Subcutaneous preadipocyte (primary cell): ENCODE measurements at places on chromosomes 4 and X. TPM values are rescaled to one million over a fixed set of nuclear protein-coding genes. Genes with fewer than 3 reads are reported as not detected.

The MYOZ2 gene
- total RNA-seq: 0.98 and 2.2 TPM in 2 replicates

The MUC7 gene
- total RNA-seq: not detected in 2 replicates

The XKRX gene
- total RNA-seq: under 0.01 TPM in 1 of 2 replicates, not detected in the other

The TNMD gene
- not detected in 2 replicates for total RNA-seq

The LIMCH1 gene
- total RNA-seq: 0.39 and 0.73 TPM in 2 replicates

The NUP62CL gene
- total RNA-seq: 0.37 and 0.39 TPM in 2 replicates

The TDO2 gene
- total RNA-seq: under 0.01 TPM in 1 of 2 replicates, not detected in the other

The DKK2 gene
- 0.37 and 0.39 TPM in 2 replicates for total RNA-seq

The LRIT3 gene
- under 0.01 TPM in 2 replicates for total RNA-seq

The HDAC8 gene
- 22.8 and 26.0 TPM in 2 replicates for total RNA-seq

The SPANXC gene
- not detected in 2 replicates for total RNA-seq

The DCAF8L2 gene
- total RNA-seq: under 0.01 TPM in 1 of 2 replicates, not detected in the other

The TMEM255A gene
- total RNA-seq: under 0.01 and 0.37 TPM in 2 replicates

The MPP1 gene
- 9.8 and 18.0 TPM in 2 replicates for total RNA-seq

The CFI gene
- 0.73 TPM in 1 of 2 replicates, not detected in the other for total RNA-seq

The RNF113A gene
- 10.4 and 11.8 TPM in 2 replicates for total RNA-seq

The ARMCX1 gene
- total RNA-seq: 55.9 and 57.0 TPM in 2 replicates

The CCDC110 gene
- total RNA-seq: 0.20 and 1.5 TPM in 2 replicates

The PABPC5 gene
- total RNA-seq: 2.5 and 4.0 TPM in 2 replicates

The RBM10 gene
- total RNA-seq: 49.6 and 71.7 TPM in 2 replicates

The RBM47 gene
- 0.98 and 2.2 TPM in 2 replicates for total RNA-seq

The TRIM60 gene
- not detected in 2 replicates for total RNA-seq

The STIM2 gene
- total RNA-seq: 9.6 and 14.7 TPM in 2 replicates

The SCML2 gene
- total RNA-seq: 1.5 and 2.7 TPM in 2 replicates

The CRMP1 gene
- under 0.01 TPM in 1 of 2 replicates, not detected in the other for total RNA-seq

The HOPX gene
- 0.37 TPM in 1 of 2 replicates, not detected in the other for total RNA-seq

The APELA gene
- not detected in 2 replicates for total RNA-seq

The NAA11 gene
- not detected in 2 replicates for total RNA-seq
